Activated CD4-positive, alpha-beta memory T cell treated with anti-CD3 and anti-CD28 coated beads for 36 hours (primary cell): ENCODE measurements at places on chromosomes 16 and 17. TPM values are rescaled to one million over a fixed set of nuclear protein-coding genes. Genes with fewer than 3 reads are reported as not detected.

GRCh38 chr17:57584050-57584551 lies 161.0 kb downstream of the CCDC182 start:
- no peak overlapping the region for H3K27ac ChIP-seq
- no peak for DNase-seq
- H3K4me1 ChIP-seq = no peaks in the 10 kb centered on the region
- no peak overlapping the region for H3K4me3 ChIP-seq

DNA sequence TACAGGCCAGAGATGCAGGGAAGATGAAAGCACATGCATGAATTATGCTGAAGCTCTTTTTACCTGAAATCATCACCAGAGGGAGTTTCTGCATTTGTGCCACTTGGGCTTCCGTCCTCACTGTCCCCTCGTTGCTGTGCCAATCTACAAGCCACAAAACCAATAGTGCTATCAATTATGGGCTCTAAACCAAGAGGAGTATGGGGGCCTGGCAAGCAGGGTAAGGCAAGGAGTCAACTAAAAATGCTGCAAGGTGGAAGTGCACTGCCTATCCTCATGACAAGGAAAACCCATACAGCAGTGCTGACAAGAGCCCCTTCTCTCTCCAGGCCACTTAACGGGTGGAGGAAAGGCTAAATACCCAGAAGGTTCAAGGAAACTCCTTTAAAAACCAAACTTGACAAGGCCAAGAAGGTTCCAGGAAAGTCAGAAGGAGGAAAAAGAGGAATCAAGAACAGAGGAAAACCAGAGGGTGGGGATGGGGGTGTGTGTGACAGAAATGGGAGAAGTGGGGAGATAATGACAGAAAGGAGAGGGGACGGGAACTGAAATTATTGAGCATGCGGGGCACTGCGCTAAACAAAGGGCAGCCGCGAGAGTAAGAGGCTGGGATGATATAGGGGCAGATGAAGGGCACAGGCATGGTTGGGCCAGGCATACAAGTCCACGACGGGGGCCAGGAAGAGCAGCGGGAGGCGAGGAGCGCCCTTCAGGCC lies 674 bp downstream of the C17orf75 start:
- no peaks in the 10 kb centered on the region for H3K27me3 ChIP-seq
- peak overlapping the region; percentile 83 for H3K4me3 ChIP-seq
- DNase-seq = peak; percentile 73
- H3K36me3 ChIP-seq = peaks cover 9% of the 10 kb centered on the region
- peak overlapping the region; percentile 87 for H3K27ac ChIP-seq
- peaks cover 20% of the 10 kb centered on the region for H3K4me1 ChIP-seq

SLFN14 gene
- total RNA-seq = not detected

GRCh38 chr17:80455336-80455710 lies 21.1 kb downstream of the NPTX1 start:
- H3K4me1 ChIP-seq = peaks cover 16% of the 10 kb centered on the region
- peak; percentile 64 for DNase-seq
- peak overlapping the region; percentile 92 for H3K27ac ChIP-seq
- peaks cover 3% of the 10 kb centered on the region for H3K36me3 ChIP-seq

GRCh38 chr16:48246066-48246465 lies 1.3 kb downstream of the ABCC11 start:
- no peaks in the 10 kb centered on the region for H3K27me3 ChIP-seq
- no peak overlapping the region for H3K4me3 ChIP-seq
- DNase-seq = no peak
- H3K36me3 ChIP-seq = no peaks in the 10 kb centered on the region
- peaks cover 39% of the 10 kb centered on the region for H3K4me1 ChIP-seq

DNA sequence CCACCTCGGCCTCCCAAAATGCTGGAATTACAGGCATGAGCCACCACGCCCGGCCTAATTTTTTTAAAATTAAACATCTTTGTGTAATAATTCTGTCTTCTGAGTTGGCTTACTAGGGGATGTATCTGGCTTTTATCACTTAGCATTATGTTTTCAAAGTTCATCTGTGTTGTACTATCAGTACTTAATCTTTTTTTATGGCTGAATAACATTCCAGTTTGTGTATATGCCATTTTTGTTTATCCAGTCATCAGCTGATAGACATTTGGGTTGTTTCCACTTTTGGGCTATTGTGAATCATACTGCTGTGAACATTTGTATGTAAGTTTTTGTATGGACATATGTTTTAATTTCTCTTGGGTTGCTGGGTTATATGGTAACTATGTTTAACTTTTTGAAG lies 69.0 kb downstream of the CHD9 start:
- peaks cover 1% of the 10 kb centered on the region for H3K36me3 ChIP-seq
- no peak for DNase-seq
- no peak overlapping the region for H3K4me3 ChIP-seq
- no peak overlapping the region for H3K27ac ChIP-seq
- H3K4me1 ChIP-seq = no peaks in the 10 kb centered on the region
- H3K27me3 ChIP-seq = no peaks in the 10 kb centered on the region

SERPINF2 gene
- not detected for total RNA-seq

HAGHL gene
- 14.2 TPM for total RNA-seq

GRCh38 chr16:5900046-5900445 lies 802.5 kb upstream of the EEF2KMT start:
- no peak overlapping the region for H3K27ac ChIP-seq
- H3K36me3 ChIP-seq = no peaks in the 10 kb centered on the region
- no peak for DNase-seq
- no peaks in the 10 kb centered on the region for H3K27me3 ChIP-seq

DNA sequence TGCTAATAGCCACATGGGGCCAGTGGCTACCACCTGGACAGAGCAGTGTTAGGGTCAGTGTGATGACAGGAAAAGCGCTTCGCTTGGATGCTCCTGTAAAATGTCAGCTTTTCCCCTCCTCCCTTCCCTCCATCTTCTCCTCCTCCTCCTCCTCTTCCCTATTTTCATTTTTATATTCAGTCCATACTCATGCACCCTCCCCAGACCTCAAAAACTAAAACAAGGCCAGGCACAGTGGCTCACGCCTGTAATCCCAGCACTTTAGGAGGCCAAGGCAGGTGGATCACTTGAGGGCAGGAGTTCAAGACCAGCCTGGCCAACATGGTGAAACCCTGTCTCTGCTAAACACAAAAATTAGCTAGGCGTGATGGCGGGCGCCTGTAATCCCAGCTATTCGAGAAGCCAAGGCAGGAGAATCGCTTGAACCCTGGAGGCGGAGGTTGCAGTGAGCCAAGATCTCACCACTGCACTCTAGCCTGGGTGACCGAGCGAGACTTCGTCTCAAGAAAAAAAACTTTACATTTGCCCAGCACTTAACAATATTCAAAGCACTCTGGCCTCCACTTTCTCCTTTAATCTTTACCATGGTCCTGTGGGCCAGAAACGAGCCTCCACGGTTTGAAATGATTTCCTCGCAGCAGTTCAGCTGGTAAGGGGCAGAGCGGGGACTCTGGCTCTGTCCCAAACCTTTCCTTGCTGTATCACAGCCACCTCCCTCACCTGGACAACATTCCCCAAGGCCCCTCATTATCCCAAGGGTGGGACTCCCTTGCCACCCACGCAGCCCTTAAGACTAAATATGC lies 21.8 kb downstream of the ANKRD40 start:
- peaks cover 7% of the 10 kb centered on the region for H3K4me1 ChIP-seq
- no peak overlapping the region for H3K27ac ChIP-seq
- peaks cover 7% of the 10 kb centered on the region for H3K27me3 ChIP-seq
- no peak overlapping the region for H3K4me3 ChIP-seq

TAT gene
- not detected for total RNA-seq

GRCh38 chr16:4606354-4606753 lies 8.3 kb downstream of the UBALD1 start:
- H3K4me3 ChIP-seq = no peak overlapping the region
- no peaks in the 10 kb centered on the region for H3K27me3 ChIP-seq
- no peaks in the 10 kb centered on the region for H3K4me1 ChIP-seq
- no peaks in the 10 kb centered on the region for H3K36me3 ChIP-seq
- DNase-seq = no peak

GRCh38 chr16:19282101-19282500 lies 3.4 kb upstream of the CLEC19A start:
- H3K4me1 ChIP-seq = peaks cover 6% of the 10 kb centered on the region
- no peak overlapping the region for H3K27ac ChIP-seq
- H3K36me3 ChIP-seq = no peaks in the 10 kb centered on the region
- H3K27me3 ChIP-seq = peaks cover 4% of the 10 kb centered on the region

GRCh38 chr17:33750943-33751701 lies 458.0 kb upstream of the ASIC2 start:
- peak overlapping the region; percentile 7 for H3K4me3 ChIP-seq
- peaks cover 3% of the 10 kb centered on the region for H3K4me1 ChIP-seq
- H3K27me3 ChIP-seq = peaks cover 33% of the 10 kb centered on the region
- H3K36me3 ChIP-seq = no peaks in the 10 kb centered on the region

LDAF1 gene
- total RNA-seq = 15.1 TPM

DNA sequence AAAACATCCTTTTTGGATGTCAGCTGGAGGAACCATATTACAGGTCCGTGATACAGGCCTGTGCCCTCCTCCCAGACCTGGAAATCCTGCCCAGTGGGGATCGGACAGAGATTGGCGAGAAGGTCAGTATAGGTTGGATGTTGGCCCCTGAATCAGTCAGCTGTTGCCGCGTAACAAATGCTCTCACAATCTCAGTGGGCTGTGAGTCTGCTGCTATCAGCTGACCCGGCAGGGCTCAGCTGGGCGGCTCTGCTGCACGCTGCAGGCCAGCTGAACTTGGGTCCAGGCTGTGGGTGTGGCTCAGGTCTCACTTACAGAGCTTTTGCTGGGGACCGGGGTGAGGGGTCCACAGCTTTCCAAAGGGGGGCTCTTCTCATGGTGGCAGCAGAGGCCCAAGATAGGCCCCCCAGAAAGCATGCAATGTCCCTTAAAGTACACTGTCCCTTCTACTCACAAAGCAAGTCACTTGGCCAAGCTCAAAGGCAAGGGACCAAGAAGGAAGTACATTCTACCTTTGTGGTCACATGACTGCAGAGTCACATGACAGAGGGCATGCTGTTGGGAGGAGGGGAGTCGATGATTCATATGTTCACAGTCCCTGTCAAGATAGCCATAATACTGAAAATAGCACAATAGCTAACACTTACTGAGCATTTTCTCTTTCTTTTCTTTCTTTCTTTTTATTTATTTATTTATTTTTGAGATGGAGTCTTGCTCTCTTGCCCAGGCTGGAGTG lies 134.2 kb downstream of the ABCC1 start:
- no peak overlapping the region for H3K4me3 ChIP-seq
- peak; percentile 34 for DNase-seq
- peak overlapping the region; percentile 45 for H3K27ac ChIP-seq
- H3K4me1 ChIP-seq = no peaks in the 10 kb centered on the region
- H3K36me3 ChIP-seq = peaks cover 53% of the 10 kb centered on the region

- DNase-seq = no peak
- no peaks in the 10 kb centered on the region for H3K4me1 ChIP-seq
- no peak overlapping the region for H3K27ac ChIP-seq
- peaks cover 18% of the 10 kb centered on the region for H3K36me3 ChIP-seq
- no peak overlapping the region for H3K4me3 ChIP-seq
Observed at GRCh38 chr17:15508466-15508865, 41.0 kb upstream of the CDRT4 start.

- peaks cover 10% of the 10 kb centered on the region for H3K27me3 ChIP-seq
- no peaks in the 10 kb centered on the region for H3K36me3 ChIP-seq
- no peaks in the 10 kb centered on the region for H3K4me1 ChIP-seq
- no peak overlapping the region for H3K27ac ChIP-seq
- no peak for DNase-seq
Observed at GRCh38 chr16:66189951-66190350, 176.5 kb upstream of the CDH5 start.

DNA sequence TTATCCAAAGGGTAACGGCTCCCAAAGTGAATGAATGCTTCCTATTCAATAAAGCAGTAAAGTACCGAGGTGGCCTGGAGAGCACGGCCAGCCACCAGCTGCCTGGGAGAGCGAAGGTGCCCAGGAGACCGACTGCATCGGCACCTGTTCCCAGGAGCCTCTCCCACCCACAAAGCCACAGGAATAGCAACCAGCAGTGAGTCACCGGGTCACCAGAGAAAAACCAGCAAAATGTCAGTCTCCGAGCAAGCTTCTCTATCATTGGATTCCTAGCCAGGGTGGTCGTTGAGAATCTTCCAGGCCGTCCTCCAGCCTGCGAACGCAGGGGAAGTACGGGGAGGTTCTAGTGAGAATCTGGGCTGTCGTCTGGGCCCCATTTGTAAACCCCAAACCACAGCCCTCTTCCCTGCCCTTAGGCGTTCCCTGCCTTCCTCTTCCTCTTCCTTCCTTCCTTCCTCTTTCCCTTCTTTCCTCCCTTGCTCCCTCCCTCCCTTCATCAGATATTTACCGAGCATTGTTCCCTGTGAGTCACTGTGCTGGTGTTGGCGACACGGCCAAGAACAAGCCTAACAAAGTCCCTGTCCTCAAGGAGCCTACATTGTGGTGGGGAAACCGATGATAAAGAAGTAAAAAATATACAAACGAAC lies 114.6 kb downstream of the SLC39A11 start:
- no peak overlapping the region for H3K27ac ChIP-seq
- no peak overlapping the region for H3K4me3 ChIP-seq
- H3K4me1 ChIP-seq = peaks cover 5% of the 10 kb centered on the region
- H3K36me3 ChIP-seq = peaks cover 5% of the 10 kb centered on the region
- no peaks in the 10 kb centered on the region for H3K27me3 ChIP-seq
- no peak for DNase-seq

- peaks cover 9% of the 10 kb centered on the region for H3K4me1 ChIP-seq
- peaks cover 5% of the 10 kb centered on the region for H3K27me3 ChIP-seq
- no peaks in the 10 kb centered on the region for H3K36me3 ChIP-seq
- peak overlapping the region; percentile 16 for H3K4me3 ChIP-seq
Observed at GRCh38 chr17:19992803-19993713, 15.4 kb upstream of the AKAP10 start.

TP53TG3C gene
- total RNA-seq = not detected
